ENCODE measurements at places on chromosomes 2 and 18.
A peak's percentile ranks its signal among the peaks of the same experiment; 100 is the strongest.

GRCh38 chr2:198277181-198277580 is 472.8 kb downstream of the PLCL1 start:
- DNase-seq, result no peak

GRCh38 chr2:207150284-207150683 is 15.5 kb downstream of the KLF7 start:
- DNase-seq, result no peak

- no peak for DNase-seq
Measured at GRCh38 chr2:213288913-213289700, 4.8 kb downstream of the SPAG16 start.

- DNase-seq, result no peak
Measured at GRCh38 chr2:240864475-240864874, 4.1 kb upstream of the AGXT start.

GRCh38 chr18:56641714-56642337 is 3.4 kb upstream of the TXNL1 start:
- no peak for DNase-seq

DNA sequence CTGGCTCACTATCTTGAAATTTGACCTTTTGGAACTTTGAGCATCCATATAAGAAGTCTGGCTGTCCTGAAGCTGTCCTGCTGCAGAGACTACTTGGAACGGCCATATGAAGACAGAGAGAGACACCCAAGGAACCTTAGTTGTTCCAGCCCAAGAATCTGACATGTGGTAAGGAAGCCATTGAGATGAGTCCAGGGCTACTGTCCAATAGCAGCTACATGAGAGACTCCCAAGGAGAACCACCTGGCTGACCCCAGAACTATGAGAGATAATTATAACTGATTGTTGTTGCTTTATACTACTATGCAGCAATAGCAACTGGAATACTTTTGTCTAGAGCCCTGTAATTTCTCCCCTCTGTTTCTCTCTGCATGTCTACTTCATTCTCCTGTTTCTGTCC is 234.3 kb upstream of the TANK start:
- no peak for DNase-seq

DNA sequence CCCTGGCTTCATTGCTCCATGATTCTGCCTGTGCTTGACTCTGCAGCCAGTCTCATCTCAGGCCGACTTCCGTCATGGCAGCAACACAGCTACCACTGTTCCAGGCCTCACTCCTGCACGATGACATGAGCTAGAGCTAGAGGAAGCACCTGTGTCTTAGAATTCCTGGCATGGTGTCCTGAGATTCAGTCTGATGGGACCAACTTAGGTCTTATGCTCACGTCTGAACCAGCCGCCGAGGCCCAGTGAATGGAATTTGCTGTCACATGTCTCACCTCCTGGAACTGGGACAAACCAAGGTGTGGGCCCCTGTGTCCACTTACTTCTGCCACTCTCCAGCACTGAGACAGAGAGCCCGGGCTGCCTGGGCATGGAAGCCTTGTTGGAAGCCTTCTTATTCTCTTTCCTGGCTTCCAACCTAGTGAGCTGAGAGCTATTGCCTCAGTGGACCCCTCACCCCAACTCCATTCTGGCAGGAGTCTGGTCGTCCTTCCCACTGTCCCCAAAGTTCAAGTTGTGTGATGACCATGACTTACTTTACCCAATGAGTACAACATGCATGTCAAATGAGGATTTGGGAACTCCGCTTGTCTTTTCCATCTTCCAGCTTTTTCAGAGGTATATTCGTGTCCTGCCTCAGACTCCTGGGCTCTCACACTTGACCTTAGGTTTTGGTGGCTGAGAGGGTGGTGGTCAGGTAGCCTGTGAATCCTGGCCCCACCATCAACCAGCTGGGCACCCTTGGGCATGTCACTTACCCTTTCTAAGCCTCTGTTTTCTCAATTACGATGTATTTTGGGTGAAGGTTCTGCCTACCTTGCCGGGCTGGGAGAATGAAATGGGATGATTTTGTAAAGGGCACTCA is 39.1 kb upstream of the HS6ST1 start:
- peak; percentile 45 for DNase-seq

GRCh38 chr2:43142921-43143438 is 83.4 kb downstream of the ZFP36L2 start:
- DNase-seq, result no peak

GRCh38 chr2:82652117-82652516 is 1807.0 kb downstream of the SUCLG1 start:
- no peak for DNase-seq

- peak; percentile 77 for DNase-seq
Measured at GRCh38 chr2:26298638-26299393, 47.1 kb upstream of the SELENOI start.

DNA sequence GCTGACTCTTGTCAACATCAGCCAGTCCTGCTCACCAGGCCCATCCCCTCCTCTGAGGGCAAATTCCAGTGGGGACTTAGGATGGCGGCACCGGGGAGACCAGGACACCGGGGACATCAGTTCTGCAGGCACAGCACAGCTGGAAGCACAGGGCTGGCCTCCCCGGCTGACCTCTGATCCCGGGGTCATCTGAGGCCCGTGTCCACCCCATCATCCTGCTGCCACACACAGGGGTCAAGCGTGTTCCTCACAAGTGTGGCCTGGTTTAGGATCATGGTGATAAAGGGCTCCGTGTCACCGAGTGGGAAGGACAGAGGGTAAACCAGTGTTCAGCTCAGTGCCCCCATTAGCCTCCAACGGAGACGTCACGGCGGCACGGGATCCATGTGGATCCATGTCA is 58.1 kb upstream of the CTDP1 start:
- DNase-seq, result no peak

DNA sequence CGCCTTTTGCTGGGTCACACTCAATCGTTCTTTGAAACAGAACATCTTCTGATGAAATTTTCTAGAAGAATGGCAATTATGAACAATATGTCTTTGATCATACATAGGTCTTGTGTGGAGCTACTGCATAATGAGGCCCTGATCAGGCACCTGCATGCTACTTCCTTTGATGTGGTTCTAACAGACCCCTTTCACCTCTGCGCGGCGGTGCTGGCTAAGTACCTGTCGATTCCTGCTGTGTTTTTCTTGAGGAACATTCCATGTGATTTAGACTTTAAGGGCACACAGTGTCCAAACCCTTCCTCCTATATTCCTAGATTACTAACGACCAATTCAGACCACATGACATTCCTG is 532 bp downstream of the UGT1A5 start:
- no peak for DNase-seq

DNA sequence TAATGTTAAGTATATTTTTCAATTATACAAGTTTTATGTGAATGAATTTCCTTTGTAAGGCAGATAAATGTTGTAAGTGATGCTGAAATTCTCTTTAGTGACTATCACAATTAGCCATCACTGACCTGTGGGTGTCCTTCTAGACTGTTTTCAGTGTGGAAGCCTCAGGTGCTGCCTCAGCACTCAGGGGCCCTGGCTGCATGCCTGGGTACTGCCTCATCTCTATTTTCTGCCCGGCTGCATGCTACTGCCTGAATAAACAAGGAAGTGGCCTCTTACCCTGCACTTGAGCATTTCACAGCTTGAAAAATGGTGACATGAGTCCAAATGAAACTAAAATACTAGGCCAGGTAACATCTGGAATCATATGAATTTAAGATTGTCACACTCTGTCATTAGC is 787.6 kb upstream of the SALL3 start:
- no peak for DNase-seq

DNA sequence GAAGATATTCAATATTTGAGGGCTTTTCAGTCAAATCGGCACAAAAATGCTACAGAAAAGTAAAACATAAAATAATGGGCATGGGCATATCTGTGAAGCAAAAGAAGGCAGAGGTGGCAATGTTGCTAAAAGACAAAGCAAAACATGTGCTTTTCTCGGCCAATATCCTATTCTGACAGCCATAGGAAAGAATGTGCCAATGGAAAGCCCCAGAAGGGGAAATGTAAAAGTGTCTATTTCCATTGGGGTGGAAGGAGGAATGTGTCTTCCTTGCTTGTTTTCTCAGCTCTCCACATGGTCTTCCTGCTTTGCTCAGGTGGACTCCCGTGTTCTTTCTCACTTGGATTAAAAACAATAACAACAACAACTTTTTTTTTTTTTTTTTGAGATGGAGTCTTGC is 13.7 kb upstream of the PER2 start:
- DNase-seq, result no peak

DNA sequence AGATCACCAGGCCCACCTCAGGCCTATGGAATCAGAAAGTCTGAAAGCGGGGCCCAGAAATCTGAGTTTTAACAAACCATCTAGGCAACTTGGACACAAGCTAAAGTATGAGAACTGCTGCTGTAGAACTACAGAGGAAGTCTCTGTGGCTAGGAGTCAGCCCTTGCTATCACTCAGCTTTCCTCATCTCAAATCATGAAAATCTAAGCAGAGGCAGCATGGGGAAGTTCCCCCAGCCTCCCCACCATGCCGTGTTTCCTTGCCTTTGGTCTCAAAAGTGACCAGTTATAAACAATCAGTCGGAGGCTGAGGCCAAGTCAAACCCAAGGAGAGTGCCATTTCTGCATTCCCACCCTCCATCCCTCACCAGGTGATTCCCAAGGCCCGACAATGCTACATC is 404.7 kb downstream of the BCL11A start:
- no peak for DNase-seq

DNA sequence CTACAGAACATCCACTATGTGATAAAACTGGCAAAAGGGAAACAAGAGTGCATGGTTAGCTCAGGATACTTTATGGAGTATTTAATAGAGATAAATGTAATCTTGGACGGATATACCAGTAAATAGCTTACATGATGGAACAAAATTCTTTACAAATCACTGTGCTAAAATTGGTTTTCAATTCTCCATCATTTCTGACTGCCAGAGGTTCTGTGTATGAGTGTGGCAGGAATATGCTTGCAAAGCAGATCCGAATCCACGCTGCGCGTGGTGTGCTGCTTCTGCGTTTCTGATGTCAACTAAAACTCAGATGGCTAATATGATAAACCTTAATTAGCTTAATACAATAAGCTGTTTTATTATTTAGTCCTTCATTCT is 2.1 kb downstream of the ZNF532 start:
- no peak for DNase-seq

- DNase-seq, result no peak
Measured at GRCh38 chr2:151118269-151118668, 143.4 kb downstream of the RBM43 start.

DNA sequence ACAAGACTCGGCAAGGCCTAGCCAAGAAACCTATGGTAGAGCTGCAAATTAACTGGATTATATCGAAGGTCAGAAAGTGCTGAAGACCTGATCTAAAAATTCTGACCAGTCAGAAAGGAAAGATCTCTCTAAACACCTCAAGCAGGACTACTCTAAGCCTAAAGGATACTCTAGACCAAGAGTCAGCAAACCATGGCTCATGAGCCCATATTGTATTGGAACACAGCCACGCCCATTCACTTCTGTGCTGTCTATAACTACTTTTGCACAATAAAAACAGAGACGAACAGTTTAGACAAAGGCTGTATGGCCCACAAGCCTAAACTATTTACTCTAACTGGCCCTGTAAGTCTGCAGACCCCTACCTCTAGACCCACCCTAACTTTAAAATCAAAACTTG is 18.7 kb downstream of the RTN4 start:
- no peak for DNase-seq

GRCh38 chr2:17589406-17590035 is 49.0 kb downstream of the VSNL1 start:
- DNase-seq, result no peak

- DNase-seq, result peak; percentile 48
Measured at GRCh38 chr2:26608557-26608956, 32.6 kb downstream of the CIB4 start.

DNA sequence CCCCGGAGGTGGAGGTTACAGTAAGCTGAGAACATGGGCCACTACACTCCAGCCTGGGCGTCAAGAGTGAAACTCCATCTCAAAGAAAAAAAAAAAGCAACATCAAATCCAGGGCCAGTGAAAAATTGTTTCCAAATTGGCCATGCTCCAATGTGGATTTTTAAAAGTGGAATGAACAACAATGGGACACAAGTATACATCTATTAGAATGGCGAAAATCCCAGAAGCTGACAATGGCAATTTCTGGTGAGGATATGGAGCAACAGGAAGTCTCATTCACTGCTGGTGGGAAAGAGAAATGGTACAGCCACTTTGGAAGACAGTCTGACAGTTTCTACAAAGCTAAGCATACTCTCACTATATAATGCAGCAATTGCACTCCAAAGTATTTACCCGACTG is 161.4 kb downstream of the UXS1 start:
- DNase-seq, result no peak

GRCh38 chr2:46669016-46669415 is 189.7 kb downstream of the TMEM247 start:
- no peak for DNase-seq

DNA sequence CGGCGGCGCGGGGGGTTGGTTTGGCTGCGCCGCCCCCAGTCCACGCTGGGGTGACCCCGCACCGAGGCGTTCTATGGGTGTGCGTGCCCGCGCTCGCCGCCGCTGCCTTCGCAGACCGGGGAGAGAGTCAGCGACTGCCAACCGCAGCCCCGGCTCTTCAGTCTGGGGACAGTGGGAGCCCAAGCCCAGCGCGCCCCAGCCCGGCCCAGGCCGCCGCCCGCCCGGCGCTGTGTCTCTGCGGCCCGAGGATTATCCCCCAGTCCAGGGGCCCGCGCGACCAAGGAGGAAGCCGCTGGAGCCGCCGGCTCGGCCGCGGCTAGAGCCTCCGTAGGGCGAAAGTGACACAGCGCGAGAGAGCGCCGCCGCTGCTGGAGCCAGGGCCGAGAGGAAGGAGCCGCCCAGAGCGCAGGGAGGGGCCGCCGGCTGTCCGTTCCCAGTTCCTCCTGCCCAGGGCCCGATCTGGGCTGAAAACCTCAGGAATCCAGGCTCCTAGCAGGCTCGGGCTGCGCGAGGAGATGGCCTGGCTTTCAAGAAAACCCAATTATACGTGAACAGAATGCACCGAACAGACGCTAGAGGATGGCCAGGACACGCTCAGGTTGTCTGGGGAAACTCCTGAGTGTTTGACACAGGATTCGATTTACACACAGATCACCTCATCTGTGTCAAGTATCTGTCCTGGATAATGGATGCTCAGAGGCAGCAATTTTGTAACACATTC is 2.4 kb downstream of the CTIF start:
- peak; percentile 76 for DNase-seq

DNA sequence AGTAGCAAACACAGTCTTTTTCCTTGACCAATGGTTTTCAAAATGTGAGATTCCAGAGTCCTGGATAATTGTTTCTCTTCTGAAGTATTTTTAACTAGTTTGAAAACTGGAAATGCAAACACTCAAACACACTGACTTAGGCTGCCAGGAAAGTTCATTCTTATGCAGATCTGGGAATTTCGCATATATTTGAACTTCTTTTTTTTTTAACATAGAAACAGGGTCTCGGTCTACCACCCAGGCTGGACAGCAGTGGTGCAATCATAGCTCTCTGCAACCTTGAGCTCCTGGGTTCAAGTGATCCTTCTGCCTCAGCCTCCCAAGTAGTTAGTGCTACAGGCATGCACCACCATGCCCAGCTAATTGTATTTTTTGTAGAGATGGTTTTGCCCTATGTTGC is 79.6 kb downstream of the DYM start:
- DNase-seq, result no peak

DNA sequence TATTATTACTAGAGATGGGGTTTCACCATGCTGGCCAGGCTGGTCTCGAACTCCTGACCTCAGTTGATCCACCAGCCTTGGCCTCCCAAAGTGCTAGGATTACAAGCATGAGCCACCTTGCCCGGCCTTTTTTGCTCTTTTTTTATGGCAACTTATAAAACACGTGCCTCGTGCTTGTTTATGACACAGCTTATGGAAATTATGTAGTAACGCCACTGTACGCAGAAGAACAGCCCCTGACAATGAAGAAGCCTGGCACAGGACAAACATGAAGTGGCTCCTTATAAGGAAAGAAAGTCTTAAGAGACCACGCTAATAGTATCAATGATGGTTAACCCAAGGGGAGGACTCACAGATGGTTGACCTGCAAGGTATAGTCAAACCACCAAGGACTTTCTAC is 37.2 kb upstream of the RAPH1 start:
- no peak for DNase-seq

Data from tibial artery (tissue), 4 donors.